ENCODE measurements at places on chromosomes 16 and 17. TPM values are rescaled to one million over a fixed set of nuclear protein-coding genes. Genes with fewer than 3 reads are reported as not detected.

PYDC1 gene
- not detected for total RNA-seq

ZCCHC14 gene
- 12.2 TPM for total RNA-seq

ITGAX gene
- 224 TPM for total RNA-seq

SPAG9 gene
- 78.1 TPM for total RNA-seq

NCBP3 gene
- total RNA-seq, result 58.1 TPM

HOXB7 gene
- total RNA-seq, result 0.97 TPM

PPY gene
- total RNA-seq, result not detected

SLC9A5 gene
- total RNA-seq, result 1.6 TPM

NXPH3 gene
- total RNA-seq, result not detected

ABCA6 gene
- total RNA-seq, result 1.6 TPM

CHRNE gene
- total RNA-seq, result 17.9 TPM

AOC3 gene
- total RNA-seq, result 0.73 TPM

MPP2 gene
- total RNA-seq, result 2.0 TPM

SNX20 gene
- 33.0 TPM for total RNA-seq

CYBA gene
- total RNA-seq, result 1,051 TPM

MARVELD3 gene
- total RNA-seq, result not detected

CMTM4 gene
- total RNA-seq, result 1.4 TPM

TMEM107 gene
- total RNA-seq, result 101 TPM

KCNH4 gene
- 0.27 TPM for total RNA-seq

SEPTIN12 gene
- total RNA-seq, result not detected

HOXB4 gene
- 6.7 TPM for total RNA-seq

HSD17B2 gene
- not detected for total RNA-seq

GPS2 gene
- 132 TPM for total RNA-seq

DPEP2 gene
- 47.2 TPM for total RNA-seq

REXO5 gene
- total RNA-seq, result 6.0 TPM

IKZF3 gene
- 139 TPM for total RNA-seq

SLC6A2 gene
- total RNA-seq, result not detected

AIPL1 gene
- total RNA-seq, result not detected

MYCBPAP gene
- total RNA-seq, result 0.26 TPM

EPN3 gene
- not detected for total RNA-seq

IQCK gene
- total RNA-seq, result 1.8 TPM

RNF222 gene
- total RNA-seq, result 1.1 TPM

PRSS27 gene
- total RNA-seq, result 1.2 TPM

KRTAP2-3 gene
- total RNA-seq, result not detected

SLC16A5 gene
- 10.0 TPM for total RNA-seq

CD300H gene
- total RNA-seq, result 9.3 TPM

PIK3R6 gene
- total RNA-seq, result 1.4 TPM

IGSF6 gene
- 2.6 TPM for total RNA-seq

AARSD1 gene
- 61.8 TPM for total RNA-seq

BCAR1 gene
- not detected for total RNA-seq

ABCC12 gene
- not detected for total RNA-seq

KRTAP2-2 gene
- not detected for total RNA-seq

CCL8 gene
- not detected for total RNA-seq

NPB gene
- total RNA-seq, result not detected

KRT36 gene
- total RNA-seq, result not detected

ENO3 gene
- total RNA-seq, result 26.1 TPM

NCOR1 gene
- 238 TPM for total RNA-seq

CA7 gene
- not detected for total RNA-seq

LRRC36 gene
- not detected for total RNA-seq

C17orf50 gene
- total RNA-seq, result not detected

TBC1D3K gene
- not detected for total RNA-seq

PRR35 gene
- not detected for total RNA-seq

CCL1 gene
- total RNA-seq, result not detected

CFAP97D1 gene
- total RNA-seq, result not detected

SKAP1 gene
- 168 TPM for total RNA-seq

PLD2 gene
- total RNA-seq, result 21.3 TPM
